CD4-positive, alpha-beta T cell treated with Interleukin-6 for 4 hours (primary cell): ENCODE measurements at places on chromosomes 1 and 21.

DNA sequence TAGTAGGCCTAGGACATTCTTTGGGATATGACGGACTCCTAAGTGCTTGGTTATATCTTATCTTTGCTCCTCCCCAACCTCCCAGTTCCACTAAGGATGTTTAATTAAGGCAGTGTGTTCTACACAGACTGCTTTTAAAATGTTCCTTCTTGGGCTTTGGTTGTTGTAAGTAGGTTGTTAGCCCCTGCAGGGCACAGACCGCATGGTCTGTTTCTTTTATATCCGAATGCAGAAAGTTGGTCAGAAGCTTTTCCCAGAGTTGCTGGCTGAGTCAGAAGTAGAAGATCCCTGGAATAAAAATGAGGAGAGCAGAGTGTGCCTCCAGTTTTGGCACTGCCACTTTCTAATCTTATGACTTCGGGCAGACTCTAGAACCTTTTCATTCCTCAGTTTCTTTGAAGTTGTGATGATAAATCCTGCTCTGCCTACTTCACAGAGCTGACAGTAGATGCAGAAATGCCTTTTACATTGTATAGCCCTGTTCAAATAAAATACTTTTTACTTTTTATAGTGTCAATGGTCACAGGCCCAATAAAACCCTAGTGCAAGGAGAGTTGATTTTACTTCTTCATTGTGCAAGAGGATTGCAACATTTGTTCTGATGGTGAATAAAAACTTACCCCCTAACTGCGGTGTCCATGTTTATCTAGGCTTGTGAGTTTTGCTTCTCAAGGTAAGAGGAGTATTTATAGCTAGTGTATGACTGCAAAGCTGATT lies 18.4 kb downstream of the FMN2 start:
- DNase-seq, result no peak

GRCh38 chr1:17569200-17570139 lies 30.0 kb downstream of the ARHGEF10L start:
- DNase-seq, result no peak

DNA sequence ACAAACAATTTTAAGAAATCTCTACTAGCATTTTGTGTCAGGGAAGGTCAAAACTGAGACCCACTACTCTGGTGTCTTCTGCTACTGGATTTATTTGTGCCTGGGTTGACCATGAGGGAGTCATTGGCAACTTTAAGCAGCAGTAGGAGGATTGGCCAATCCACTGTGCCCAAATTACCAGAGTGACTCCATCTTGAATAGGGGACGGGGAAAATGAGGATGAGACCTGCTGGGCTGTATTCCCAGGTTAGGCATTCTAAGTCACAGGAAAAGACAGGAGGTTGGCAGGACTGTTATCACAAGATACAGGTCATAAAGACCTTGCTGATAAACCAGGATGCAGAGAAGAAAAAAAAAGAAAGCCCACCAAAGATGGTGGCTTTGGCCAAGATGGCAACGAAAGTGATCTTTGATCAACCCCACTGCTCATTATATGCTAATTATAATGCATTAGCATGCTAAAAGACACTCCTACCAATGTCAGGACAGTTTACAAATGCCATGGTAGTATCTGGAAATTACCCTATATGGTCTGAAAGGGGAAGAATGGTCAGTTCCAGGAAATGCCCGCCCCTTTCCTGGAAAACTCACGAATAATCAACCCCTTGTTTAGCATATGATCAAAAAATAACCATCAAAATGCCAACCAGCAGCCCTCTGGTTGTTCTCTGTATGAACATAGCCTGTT lies 200.9 kb downstream of the LTN1 start:
- DNase-seq, result no peak

DNA sequence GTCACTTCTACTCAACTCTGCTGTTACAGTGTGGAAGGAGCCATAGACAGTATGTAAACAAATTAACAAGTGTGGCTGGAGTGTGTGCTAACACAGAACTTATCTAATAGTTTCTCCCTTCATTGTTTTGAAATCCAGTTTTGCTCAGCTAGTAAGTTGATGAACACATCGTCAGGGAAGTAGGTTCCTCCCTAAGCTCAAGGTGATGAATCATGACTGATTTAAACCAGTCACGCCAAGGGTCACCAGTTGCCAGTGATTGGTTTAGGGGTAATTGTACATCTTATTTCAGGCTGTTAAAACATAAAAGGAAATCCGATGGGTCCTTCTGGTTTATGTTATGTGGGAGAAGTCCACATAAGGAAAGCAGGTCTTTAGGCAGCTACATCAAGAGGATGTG lies 97.0 kb upstream of the CHODL start:
- no peak for DNase-seq

DNA sequence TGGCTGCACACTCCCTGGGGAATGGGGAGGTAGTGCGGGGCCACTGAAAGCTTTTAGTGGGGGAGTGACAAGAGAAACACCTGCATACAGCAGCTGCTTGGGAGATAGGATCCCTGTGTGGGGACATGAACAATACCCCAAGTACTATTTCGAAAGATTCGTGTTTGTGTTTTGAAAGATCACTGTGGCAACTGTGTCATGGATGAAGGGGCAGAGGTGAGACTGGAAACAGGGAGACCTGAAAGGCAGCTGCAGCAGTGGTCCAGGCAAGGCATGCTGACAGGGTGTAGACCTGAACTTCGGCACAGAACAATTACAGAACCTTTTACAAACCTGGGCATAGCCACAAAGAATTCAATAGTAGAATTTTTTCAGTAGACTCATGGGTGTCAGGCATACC lies 32.9 kb downstream of the TENT5C start:
- DNase-seq, result no peak

- no peak for DNase-seq
Observed at GRCh38 chr1:178465011-178465410, 31.8 kb downstream of the CLEC20A start.

GRCh38 chr1:169326261-169326955 lies 41.2 kb downstream of the NME7 start:
- no peak for DNase-seq

GRCh38 chr1:97207868-97208267 lies 486.3 kb downstream of the PTBP2 start:
- no peak for DNase-seq
